Caki2 (cell line): ENCODE measurements at places on chromosomes 12 and 14.

DNA sequence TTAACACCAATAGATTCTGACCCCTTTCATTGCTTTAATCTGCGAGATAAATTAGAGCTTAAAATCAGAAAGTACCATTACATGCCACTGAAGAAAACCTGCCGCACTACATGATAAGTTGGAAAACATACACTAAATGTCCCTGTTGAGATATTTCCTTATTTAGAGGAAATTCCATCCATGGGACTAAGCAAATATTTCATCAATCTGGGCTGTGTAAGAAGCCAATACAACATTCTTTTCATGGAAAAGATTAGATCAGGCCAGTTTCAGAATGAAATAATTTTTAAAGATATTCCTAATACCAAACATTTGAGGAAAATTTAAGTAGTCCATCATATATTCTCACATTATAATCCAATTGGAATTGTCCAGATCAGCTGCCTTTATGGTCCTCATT lies 112.8 kb downstream of the LLPH start:
- no peak for DNase-seq

GRCh38 chr12:94649349-94650142 lies 811 bp downstream of the TMCC3 start:
- DNase-seq, result peak; percentile 34

DNA sequence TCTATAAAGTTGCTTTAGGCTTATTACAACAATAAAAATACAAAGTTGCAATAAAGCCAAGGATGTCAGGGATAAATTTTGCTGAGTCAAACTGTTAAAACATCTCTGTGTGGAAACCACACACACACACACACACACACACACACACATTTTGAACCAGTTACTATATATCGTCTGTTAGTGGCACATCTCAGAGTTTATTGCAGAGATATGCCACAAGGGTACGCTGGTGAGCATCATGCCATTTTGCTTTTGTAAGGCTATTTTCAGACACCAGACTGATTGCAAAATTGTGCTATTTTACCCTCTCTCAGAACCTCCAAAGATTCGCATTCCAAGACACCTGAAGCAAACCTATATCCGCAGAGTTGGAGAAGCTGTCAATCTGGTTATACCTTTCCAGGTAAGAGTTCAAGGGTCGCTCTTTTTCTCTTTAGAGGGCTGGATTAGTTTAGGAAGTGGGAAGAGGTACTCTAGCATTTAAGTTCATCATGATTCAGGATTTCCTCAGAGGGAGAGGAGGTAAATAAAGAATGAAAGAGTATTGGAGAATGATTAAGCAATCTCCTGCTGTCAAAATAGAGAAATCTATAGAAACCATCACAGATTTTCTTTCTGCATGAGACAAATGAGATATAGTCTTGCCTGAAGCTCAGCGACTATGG lies 27.3 kb upstream of the CHPT1 start:
- no peak for DNase-seq

GRCh38 chr14:60506010-60506409 lies 2.9 kb upstream of the SIX6 start:
- no peak for DNase-seq

DNA sequence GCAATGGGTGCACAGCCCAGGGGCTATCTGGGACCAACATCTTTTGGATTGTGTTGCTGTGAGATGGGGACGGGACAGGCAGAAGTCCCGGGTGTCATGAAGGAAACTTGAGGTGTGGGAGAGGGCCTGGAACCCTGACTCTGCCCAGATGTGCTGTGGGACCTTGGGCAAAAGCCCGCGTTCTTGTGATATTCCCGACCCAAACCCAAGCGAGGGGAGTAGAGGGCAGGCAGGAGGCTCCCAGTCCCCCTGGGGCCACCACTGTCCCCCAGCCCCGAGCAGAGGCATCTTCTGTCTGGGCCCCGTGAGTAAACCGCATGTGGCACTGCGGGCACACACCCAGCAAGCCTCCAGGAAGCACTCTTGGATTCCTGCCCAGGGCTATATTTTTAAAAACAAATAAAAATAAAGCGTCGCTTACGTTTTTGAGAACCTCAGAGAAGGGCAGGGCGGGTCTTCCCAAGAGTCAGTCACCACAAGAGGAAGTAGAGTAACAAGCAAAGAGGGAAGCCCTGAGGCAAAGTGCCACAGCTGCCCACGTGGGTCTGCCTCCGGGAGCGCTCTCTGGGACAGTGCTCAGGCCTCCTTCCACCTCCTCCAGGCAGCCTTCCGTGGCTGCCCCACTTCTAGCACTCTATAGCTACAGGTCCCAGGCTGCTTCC lies 39.5 kb downstream of the BEGAIN start:
- peak; percentile 87 for DNase-seq

DNA sequence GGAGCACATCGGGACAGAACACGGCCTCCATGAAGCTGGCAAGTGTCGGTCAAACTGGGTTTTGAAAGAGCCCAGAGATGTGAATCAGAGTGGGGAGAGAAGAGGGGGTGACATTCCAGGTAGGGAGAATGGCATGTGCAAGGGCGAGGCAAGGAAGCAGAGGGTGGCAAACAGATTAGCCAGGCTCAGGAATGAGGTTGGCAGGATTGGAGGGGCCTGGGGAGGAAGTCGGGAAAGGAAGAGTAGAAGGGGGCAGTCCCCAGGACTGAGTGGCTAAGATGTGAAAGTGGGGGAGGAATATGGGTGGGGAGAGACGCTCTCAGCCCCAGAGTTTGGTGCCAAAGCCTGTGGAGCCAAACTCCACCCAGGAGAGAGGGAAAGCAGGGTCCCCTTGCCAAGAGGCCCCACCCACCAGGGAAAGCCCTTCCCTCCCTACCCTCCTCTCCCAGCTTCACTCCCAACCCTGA lies 5.5 kb upstream of the HDAC7 start:
- DNase-seq, result peak; percentile 17

DNA sequence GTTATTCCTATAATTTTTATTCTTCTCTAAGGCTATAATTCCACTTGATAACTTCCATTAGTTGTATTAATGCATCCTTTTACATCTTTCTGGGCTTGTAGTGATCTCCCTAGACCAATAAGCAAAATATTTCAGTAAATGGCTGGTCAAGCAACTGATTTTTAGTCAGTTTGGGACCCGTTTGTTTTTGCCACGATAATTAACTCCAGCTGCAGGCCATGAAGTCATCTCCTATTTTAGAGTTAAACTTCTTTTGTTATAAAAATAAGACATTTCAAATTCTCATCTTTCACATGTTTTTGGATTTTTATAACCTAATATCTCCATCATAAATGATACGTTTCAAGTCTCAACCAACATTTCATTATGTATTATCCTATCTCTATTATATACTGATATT lies 49.4 kb downstream of the MAGOHB start:
- DNase-seq, result no peak

DNA sequence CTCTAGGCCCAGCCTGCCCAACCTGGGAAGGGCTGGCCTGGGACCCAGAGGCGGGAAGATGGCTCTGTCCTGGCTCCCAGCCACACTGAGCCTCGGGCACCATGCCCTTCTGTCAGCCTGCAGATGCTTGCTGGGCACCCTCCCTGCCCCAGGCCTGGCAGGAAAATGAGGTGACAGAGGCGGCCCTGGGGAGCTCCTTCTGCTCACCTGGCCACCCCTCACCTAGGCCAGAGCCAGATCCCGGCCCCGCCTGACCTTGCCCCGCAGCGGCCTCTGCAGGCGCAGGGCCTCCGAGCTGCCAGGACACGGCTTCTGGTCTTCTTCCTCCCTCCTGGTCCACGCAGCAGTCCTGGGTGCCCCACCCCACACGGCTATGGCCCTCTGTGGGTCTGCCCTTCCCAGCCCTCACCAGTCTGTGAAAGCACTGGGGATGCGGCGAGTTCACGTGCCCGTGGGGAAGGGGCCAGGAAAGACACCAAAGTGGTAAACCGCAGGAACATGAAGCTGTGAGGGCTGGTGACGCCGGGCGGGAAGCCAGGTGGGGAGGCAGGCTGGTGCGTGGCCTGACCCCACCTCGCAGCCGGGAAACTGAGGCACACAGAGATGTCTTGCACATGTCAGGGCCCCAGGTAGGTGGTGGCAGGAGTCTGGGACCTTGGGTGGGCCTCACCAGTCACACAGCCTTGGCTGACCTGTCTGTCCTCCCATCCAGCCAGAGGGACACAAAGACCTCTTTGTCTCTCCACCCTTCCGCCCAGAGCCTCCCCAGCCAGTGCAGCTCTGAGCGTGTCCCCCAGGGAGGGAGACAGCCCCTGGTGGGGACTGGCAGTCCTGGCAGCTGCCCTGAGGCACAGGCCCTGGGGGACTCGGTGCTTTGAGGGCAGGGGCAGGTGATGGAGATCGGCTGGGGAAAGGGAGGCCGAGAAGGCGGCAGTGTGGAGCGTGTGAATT lies 12.8 kb downstream of the BAG5 start:
- no peak for DNase-seq

GRCh38 chr12:128133321-128134073 lies 133.5 kb upstream of the TMEM132C start:
- DNase-seq, result no peak
